ENCODE measurements at places on chromosomes 13 and 19. TPM values are rescaled to one million over a fixed set of nuclear protein-coding genes. Genes with fewer than 3 reads are reported as not detected.

DNA sequence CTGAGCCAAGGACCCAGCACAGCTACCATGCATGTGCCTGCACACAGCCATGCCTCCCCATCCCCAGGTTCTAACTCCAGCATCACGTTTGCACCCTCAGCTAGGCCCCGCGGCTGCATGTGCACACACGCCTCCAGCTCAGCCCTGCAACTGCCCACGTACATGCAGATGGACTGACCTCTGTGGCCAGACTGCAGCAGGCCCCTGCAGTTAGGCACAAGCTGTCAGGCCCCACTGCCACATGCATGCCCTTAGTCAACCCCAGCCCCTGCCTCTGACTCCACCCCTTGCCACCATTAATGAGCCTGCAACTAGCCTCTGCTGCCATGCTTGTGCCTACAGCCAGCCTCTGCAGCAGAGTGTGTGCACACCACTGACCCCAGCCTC, 23.1 kb downstream of the SLC6A16 start:
- no peaks in the 10 kb centered on the region for H3K36me3 ChIP-seq
- peaks cover 7% of the 10 kb centered on the region for H3K27me3 ChIP-seq
- H3K4me1 ChIP-seq: peaks cover 6% of the 10 kb centered on the region
- H3K27ac ChIP-seq: no peak overlapping the region
- H3K4me3 ChIP-seq: no peak overlapping the region

DNA sequence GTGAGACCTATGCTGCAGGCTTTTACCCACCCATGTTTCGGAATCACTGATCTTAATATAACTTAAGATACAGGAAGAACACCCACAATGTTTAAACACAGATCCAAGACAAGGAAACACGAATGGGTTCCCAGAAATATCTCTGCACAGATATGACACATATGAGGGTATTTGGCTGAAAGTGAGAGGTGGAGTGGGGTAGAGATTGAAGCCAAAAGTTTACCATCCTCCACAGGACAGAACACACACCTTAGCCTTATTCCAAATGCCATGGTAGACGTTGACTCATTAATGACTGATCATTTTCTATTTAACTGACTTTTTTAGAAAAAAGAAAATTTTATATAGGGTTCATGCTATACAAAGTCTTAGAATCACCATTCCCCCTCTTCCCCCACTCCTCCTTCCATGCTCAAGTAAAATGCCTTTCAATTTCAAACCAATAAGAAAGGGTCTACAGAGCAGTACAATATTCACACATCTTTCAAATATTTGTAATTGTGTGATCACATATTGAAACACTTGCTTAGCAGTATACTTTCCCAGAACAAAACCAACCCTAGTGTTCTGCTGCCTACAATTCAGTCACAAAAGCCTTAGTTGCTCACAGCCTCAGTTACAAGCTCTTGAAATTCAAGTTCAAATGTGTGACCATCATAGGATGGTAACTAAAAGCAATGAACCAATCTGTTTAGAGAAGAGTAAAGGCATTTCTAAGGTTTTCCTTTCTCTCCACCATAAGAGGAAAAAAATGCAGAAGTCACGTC, 11.8 kb upstream of the DOCK9 start:
- DNase-seq: no peak
- no peaks in the 10 kb centered on the region for H3K27me3 ChIP-seq
- no peak overlapping the region for H3K4me3 ChIP-seq
- peaks cover 6% of the 10 kb centered on the region for H3K4me1 ChIP-seq
- no peaks in the 10 kb centered on the region for H3K36me3 ChIP-seq

- no peaks in the 10 kb centered on the region for H3K36me3 ChIP-seq
- peaks cover 25% of the 10 kb centered on the region for H3K27me3 ChIP-seq
- no peaks in the 10 kb centered on the region for H3K4me1 ChIP-seq
Measured at GRCh38 chr19:30276883-30277280, 95.3 kb upstream of the ZNF536 start.

DNA sequence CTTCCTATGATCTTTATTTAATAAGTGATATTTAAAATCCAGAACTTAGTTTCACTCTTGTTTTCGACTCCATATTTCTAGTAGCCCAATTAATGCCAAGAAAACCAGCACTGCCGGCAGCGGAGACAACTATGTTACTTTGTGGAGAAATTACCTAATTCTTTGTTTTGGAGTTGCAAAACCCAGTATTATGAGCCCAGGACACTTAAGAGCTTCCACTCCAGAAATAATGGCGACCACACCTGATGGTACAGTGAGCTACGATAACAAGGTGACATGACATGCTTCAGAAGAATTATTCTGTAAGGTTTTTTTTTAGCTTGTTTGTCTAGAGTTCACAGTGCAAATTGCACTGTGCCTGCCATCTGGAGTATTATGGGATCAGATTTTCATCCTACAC, 136.4 kb downstream of the ZAR1L start:
- H3K36me3 ChIP-seq: no peaks in the 10 kb centered on the region
- no peak overlapping the region for H3K4me3 ChIP-seq
- H3K27me3 ChIP-seq: no peaks in the 10 kb centered on the region
- no peak overlapping the region for H3K27ac ChIP-seq

DNA sequence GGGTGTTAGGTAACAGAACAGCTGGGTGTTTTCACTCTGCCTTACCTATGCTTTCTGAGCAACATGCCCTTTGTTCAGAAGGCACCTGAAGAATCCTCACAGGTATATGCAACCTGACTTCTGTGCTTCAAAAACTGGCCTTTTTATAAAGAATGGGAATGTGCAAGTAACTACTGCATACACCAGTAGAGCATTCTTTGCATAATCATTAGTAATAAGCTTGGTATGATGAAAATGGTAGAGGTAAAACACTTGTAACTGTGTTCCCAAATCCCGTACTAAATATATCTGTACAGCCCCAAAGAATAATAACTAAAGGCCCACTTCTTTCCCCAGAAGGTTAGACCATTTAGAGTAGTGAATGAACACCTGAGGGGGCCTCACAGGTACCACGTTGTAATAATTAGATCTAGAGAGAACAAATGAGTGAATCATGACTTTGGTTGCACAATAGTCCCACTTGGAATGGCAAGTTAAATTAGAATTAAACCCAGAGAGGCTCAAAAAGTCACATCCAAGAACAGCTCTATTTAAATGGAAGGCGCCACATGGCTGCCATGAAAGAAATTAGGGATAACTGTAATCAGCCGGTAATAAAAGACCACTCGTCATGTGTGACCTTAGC, 413.9 kb downstream of the KLF12 start:
- no peak for DNase-seq
- H3K4me3 ChIP-seq: no peak overlapping the region
- H3K36me3 ChIP-seq: no peaks in the 10 kb centered on the region
- H3K4me1 ChIP-seq: peaks cover 6% of the 10 kb centered on the region

DNA sequence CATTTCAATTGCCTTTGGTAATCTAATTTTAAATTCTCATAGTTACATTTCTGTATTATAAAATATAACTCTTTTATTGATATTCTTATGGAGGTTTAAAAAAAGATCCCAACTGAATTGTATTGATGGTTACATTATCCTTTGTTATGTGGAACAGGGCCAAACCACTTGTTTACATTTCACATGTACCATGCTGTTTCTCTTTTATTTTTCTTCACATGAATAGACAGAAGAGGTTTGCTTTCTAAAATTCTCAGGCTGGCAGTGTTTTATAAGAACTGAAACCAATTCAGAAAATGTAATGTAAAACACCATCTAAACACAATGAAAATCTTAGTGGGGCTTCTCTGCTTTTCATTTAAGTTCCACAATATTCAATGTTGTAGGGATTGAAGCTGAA, 122.5 kb downstream of the GPC5 start:
- peaks cover 2% of the 10 kb centered on the region for H3K27me3 ChIP-seq
- no peak overlapping the region for H3K27ac ChIP-seq
- H3K36me3 ChIP-seq: no peaks in the 10 kb centered on the region
- no peaks in the 10 kb centered on the region for H3K4me1 ChIP-seq

DNA sequence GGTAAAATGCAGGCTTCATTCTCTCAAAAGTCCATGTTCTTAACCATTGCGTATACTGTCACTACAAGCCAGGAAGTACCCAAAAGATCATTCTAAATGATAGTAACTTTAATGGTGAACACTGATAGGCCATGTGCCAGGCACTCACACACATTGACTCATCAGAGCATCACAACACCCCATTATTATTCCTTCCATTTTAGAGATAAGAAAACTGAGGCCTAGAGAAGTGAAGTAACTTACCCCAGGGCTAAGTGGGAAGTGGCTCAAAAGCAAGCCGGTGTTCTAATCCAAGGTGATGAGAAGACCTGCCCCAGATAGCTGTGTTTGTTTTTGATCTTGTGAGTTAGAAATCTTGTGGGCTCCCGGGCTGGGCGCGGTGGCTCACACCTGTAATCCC, 1.4 kb upstream of the PHLDB3 start:
- no peak overlapping the region for H3K27ac ChIP-seq
- DNase-seq: no peak
- H3K27me3 ChIP-seq: no peaks in the 10 kb centered on the region

- no peak for DNase-seq
- peak overlapping the region; percentile 97 for H3K4me3 ChIP-seq
Measured at GRCh38 chr19:8446061-8446709, 1.4 kb downstream of the HNRNPM start.

GRCh38 chr13:92549276-92549675, 677.3 kb upstream of the GPC6 start:
- H3K36me3 ChIP-seq: no peaks in the 10 kb centered on the region
- no peaks in the 10 kb centered on the region for H3K27me3 ChIP-seq
- no peak overlapping the region for H3K27ac ChIP-seq
- H3K4me1 ChIP-seq: no peaks in the 10 kb centered on the region

GRCh38 chr13:71015021-71015420, 852.0 kb downstream of the DACH1 start:
- DNase-seq: no peak
- no peaks in the 10 kb centered on the region for H3K27me3 ChIP-seq
- H3K27ac ChIP-seq: no peak overlapping the region
- H3K4me3 ChIP-seq: no peak overlapping the region

DNA sequence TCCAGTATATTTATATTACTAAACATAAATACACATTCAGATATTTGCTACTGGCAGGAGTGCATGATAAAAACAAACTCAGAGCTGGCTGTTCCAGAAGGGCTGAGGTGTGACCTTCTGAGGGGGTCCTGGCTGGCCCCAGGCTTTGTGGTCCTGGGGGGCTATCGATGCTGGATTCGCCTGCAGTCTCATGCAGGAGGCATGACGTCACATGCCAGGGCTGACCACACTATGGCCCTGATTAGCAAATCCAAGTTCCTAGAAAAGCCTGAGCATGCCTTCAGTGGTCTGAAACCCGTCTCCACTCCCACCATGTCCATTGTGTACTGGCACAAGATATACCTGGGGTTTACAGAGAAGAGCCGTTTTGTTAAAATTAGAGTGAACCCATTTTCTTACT, 97.9 kb downstream of the KL start:
- no peak overlapping the region for H3K4me3 ChIP-seq
- H3K36me3 ChIP-seq: no peaks in the 10 kb centered on the region

GRCh38 chr13:21883713-21884112, 212.8 kb downstream of the FGF9 start:
- no peaks in the 10 kb centered on the region for H3K4me1 ChIP-seq
- DNase-seq: no peak
- H3K27ac ChIP-seq: no peak overlapping the region
- H3K36me3 ChIP-seq: no peaks in the 10 kb centered on the region
- H3K4me3 ChIP-seq: no peak overlapping the region

DNA sequence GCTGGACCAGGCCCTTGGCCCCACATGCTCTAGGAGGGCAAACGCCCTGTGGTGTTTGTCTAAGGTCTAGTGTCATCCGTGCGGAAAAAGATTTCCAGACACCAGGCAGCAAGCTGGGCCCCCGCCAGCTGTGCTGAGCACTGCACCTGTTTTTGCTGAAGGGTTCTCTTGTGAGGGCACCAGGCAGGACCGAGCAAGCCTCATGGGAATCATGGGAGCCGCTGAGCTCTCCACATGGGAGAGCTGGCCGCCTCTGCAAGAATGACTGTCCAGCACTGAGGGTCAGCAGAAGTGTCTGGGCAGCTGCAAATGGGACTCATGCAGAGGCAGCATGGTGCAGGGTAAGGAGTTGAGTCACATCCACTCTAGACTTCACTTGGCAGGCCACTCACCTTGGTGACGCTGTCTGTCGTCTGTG, 12.0 kb downstream of the B3GNT8 start:
- H3K27ac ChIP-seq: no peak overlapping the region
- no peak overlapping the region for H3K4me3 ChIP-seq
- no peak for DNase-seq
- peaks cover 78% of the 10 kb centered on the region for H3K36me3 ChIP-seq
- H3K27me3 ChIP-seq: no peaks in the 10 kb centered on the region
- peaks cover under 1% of the 10 kb centered on the region for H3K4me1 ChIP-seq

GRCh38 chr13:23020246-23020843, 160.4 kb upstream of the SGCG start:
- H3K27me3 ChIP-seq: no peaks in the 10 kb centered on the region
- H3K4me1 ChIP-seq: no peaks in the 10 kb centered on the region
- no peaks in the 10 kb centered on the region for H3K36me3 ChIP-seq
- DNase-seq: peak; percentile 4
- H3K4me3 ChIP-seq: no peak overlapping the region

GRCh38 chr19:13701624-13702023, 62.7 kb upstream of the MRI1 start:
- no peaks in the 10 kb centered on the region for H3K36me3 ChIP-seq
- H3K4me3 ChIP-seq: no peak overlapping the region
- peaks cover 5% of the 10 kb centered on the region for H3K27me3 ChIP-seq
- no peak for DNase-seq
- H3K27ac ChIP-seq: no peak overlapping the region

DNA sequence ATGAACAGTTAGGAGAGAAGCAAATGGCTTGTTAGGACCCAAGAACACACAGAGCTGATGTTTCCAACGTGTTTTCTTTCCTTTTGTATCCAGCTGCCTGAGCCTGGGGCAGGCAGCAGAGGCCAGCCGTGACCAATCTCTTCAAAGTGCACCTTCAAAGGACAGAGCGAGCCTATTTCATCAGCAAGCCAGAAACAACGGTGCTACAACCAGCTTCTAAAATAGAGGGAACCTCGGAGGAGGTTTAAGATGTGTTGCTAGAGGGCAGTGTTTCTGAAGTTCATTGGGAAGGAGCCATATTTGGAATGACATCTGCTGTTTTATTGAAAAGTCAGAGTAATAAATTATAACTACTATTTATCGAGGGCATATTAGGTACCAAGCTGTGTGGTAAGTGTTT, 56.2 kb upstream of the RFC3 start:
- no peak overlapping the region for H3K4me3 ChIP-seq
- H3K36me3 ChIP-seq: no peaks in the 10 kb centered on the region
- H3K27ac ChIP-seq: no peak overlapping the region
- no peaks in the 10 kb centered on the region for H3K4me1 ChIP-seq
- no peaks in the 10 kb centered on the region for H3K27me3 ChIP-seq

Gene CCL25
- not detected for total RNA-seq

Gene ZNF223
- 5.9 TPM for total RNA-seq

Gene EDDM13
- not detected for total RNA-seq

Gene THAP8
- 2.6 TPM for total RNA-seq

Gene CHST8
- not detected for total RNA-seq

Gene CCDC70
- total RNA-seq: not detected

Gene TSKS
- 0.23 TPM for total RNA-seq

Gene ZNF420
- 10.0 TPM for total RNA-seq

Data from T-cell (primary cell).